Activated naive CD4-positive, alpha-beta T cell treated with anti-CD3 and anti-CD28 coated beads, Interleukin-2, amount 50 U/mL, for 72 hours (primary cell): ENCODE measurements at places on chromosomes 1 and 21. TPM values are rescaled to one million over a fixed set of nuclear protein-coding genes. Genes with fewer than 3 reads are reported as not detected.

PMVK gene
- 34.2 TPM for total RNA-seq

TBX15 gene
- total RNA-seq: not detected

RAB3B gene
- 0.08 TPM for total RNA-seq

- no peak for DNase-seq
Measured at GRCh38 chr1:168362991-168363390, 82.3 kb downstream of the TBX19 start.

GRCh38 chr1:212004895-212005608, 30.3 kb downstream of the INTS7 start:
- DNase-seq: no peak

DNA sequence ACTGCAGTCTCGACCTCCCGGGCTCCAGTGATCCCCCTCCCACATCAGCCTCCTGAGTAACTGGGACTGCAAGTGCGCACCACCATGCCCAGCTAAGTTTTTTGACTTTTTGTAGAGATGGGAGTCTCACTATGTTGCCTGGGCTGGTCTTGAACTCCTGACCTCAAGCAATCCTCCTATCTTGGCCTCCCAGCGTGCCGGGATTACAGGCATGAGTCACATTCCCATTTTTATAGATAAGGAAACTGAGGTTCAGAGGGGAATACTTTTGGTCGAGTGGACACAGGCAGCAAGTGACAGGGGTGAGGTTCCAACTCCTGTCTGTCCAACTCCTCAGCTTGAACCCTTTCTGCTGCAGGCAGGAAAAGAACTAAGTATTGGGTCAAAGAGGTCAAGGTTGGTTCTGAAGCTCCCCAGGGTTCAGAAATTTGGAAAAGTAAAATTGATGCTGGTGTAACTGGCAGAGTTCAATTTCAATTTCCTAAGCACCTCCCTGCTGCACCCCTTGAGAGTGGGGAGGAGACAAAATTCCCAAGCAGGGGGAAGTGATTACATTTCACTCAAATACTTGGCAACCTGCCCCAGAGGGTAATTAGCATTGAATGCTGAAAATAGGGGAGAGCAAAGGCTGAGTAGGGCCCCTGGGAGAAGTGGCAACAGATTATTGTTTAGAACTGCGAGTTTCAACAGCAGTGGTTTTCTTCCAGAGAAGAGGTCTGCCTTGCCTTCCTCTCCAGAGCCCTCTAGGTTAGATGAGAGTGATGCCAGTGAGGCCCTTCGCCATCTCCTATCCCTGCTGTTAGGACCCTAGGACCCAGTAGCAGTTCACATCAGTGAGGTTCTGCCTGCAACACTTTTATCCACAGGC, 17.5 kb upstream of the ALPL start:
- no peak for DNase-seq

DNA sequence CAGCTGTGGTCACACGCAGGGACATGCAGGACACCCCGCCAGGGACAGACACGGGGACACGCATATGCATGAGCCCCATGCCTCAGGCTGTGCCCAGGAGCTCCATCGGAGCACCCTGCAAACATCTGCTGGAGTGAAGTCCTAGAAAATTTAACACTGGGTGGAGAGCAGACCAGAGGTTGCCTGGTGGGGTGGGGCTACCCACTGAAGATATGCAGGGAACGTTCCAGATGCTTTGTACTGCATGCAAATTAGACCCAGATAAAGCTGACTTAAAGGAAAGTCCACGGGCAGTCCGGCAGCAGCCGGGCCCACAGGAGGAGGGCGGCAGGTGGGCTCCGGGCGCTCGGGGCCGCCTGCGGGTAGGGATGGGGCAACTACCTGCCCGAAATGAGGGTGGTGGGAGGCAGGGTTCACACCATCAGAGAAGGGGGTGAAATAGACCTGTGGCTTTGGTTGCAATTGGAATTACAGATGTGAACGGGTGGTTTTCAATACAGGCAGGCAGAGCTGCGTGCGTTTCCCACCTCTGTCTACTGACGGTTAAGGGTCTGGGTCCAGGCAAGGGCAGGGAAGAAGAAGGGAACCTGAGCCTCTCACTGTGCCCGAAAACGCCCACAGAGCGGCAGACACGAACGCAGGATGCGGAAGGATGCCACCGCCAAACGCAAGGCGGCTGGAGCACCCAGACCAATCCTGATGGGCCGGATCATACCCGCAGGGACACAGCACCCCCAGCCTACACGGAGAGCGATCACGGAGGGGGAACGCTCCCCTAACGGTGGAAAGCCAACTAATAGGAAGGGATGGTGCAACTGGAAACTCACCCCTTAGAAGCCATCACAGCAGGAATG, 21.0 kb downstream of the CFAP74 start:
- no peak for DNase-seq

C2CD4D gene
- total RNA-seq: 1.6 TPM

GRCh38 chr1:39720094-39720999, 18.3 kb upstream of the PPIE start:
- no peak for DNase-seq

- DNase-seq: no peak
Measured at GRCh38 chr1:88224906-88225305, 459.2 kb upstream of the PKN2 start.

DNA sequence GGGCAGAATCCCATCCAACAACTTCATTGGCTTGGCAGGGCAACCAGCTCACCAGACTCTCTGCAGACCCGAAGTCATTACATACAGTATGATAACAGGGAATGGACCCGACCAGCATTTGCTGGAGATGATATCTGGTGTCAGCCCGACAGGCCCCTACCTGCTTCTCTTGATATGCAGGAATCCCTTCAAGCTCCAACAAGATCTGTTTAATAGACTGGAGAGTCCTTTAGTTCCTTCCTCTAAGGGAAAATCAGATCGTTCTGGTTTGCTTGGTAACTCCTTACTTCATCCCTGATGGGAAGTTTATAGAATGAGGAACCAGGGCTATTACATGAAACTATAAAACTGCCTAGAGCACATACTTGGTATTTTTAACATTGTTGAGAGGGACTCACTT, 61.2 kb downstream of the EDARADD start:
- no peak for DNase-seq

DNA sequence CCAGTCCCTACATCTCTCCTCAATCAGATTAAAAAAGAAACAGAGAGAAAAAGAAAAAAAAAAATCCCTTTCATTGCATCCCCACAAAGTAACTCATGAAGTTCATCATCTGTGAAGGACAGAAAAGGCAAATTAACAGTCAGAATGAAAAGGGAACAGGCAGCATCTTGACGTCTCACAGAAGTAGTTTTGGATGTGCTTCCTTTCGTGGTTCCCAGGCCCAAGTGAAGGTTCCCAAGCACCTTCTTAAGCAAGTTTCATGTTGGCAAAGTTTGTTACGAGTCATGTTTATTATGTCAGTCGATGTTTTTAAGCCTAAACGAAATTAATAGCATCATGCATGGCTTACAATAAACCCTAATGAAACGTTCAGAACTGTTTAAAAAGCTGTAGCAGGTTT, 475.2 kb downstream of the SETD4 start:
- no peak for DNase-seq

SSBP3 gene
- total RNA-seq: 80.4 TPM

DNA sequence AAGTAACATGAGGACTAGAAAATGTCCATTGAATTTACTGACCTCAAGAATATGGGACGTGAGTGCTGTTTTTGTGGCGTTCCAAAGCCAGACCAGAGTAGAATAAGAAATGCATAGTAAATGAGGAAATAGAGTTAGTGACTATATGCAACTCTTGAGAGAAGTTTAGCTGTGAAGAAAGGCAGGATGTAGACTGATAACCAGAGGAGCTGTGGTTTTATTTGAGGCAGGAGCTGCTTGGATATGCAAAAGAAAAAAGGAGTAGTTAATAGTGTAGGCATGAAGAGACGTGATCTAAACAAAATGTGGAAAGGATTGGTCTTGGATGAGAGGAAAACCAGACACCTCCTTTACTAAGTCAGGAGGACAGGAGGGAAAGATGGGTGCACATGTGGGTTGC, 28.2 kb downstream of the DNAH14 start:
- DNase-seq: no peak

TSPAN2 gene
- total RNA-seq: 1.0 TPM
